ENCODE measurements at places on chromosomes 1 and 21. TPM values are rescaled to one million over a fixed set of nuclear protein-coding genes. Genes with fewer than 3 reads are reported as not detected.
A peak's percentile ranks its signal among the peaks of the same experiment; 100 is the strongest.

The PTPN7 gene
- total RNA-seq = 242 TPM

The AMY2A gene
- not detected for total RNA-seq

The CHIT1 gene
- total RNA-seq = 0.39 TPM

The TP73 gene
- 1.3 TPM for total RNA-seq

DNA sequence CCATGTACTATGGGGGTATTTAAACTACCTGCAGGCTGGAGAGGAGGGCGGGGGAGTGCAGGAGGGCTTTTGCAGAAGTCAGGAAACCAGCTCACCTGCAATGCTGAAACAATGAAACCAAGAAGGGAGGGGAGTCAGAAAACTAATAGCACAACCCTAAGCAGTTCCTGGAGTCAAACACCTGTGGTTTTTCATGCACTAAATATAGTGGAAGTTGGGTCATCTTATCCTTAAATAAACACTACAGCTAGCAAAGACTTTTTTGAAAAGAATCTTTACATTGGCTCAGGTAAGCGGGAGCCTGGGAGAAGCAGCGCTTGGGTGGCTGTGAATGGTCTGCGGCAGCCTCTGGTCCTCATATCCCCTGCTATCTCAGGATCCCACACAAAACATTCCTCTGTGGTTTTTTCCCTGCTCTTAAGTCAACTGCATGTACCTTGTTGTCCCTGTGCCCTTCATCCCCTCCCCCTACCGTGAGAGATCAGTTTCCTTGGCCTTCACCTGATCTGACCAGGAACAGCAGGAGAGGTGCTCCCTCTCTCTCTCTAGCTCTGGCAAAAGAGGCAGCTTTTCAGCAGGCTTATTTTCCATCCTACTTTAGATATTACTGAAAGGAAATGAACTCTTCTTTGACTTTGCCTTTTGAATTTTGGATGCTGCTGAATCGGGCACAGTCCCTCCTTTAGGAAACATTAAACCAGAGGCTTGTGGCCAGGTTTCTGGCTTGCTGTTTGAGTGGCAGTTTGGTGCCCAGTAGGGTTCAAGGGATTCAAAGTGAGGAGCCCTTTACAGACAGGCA is 26.6 kb downstream of the TENT5C start:
- DNase-seq = no peak
- no peak overlapping the region for H3K4me3 ChIP-seq
- H3K27ac ChIP-seq = no peak overlapping the region
- peaks cover 10% of the 10 kb centered on the region for H3K36me3 ChIP-seq

GRCh38 chr1:56378341-56379070 is 200.9 kb downstream of the PLPP3 start:
- no peaks in the 10 kb centered on the region for H3K36me3 ChIP-seq
- no peak overlapping the region for H3K4me3 ChIP-seq
- peaks cover 4% of the 10 kb centered on the region for H3K4me1 ChIP-seq
- H3K27ac ChIP-seq = no peak overlapping the region
- peaks cover 3% of the 10 kb centered on the region for H3K27me3 ChIP-seq
- DNase-seq = no peak

- H3K27ac ChIP-seq = no peak overlapping the region
- H3K36me3 ChIP-seq = peaks cover 13% of the 10 kb centered on the region
- no peak overlapping the region for H3K4me3 ChIP-seq
- H3K27me3 ChIP-seq = no peaks in the 10 kb centered on the region
- no peak for DNase-seq
Measured at GRCh38 chr1:230176326-230176725, 109.3 kb downstream of the GALNT2 start.

DNA sequence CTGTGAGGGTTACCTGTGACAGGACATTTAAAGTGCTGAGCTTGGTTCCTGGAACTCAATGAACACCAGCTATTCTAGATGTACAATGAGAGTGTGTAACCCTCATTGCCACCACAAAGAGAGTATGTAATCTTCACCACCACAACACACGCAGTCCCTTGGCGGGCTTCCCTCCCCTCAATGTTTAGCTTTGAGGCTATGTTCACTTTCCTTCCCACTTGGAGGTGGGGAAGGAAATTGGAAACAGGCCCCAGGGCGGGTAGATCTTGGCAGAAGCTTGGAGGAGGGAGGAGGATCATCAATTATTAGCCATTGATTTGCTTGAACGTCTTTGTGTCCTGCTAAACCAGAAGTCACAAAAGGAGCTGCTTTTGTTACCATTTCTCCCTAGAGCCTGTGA is 8.3 kb upstream of the COL16A1 start:
- H3K36me3 ChIP-seq = no peaks in the 10 kb centered on the region
- H3K27me3 ChIP-seq = peaks cover 58% of the 10 kb centered on the region
- no peak overlapping the region for H3K27ac ChIP-seq
- DNase-seq = no peak

GRCh38 chr1:154384650-154385489 is 20.3 kb upstream of the IL6R start:
- peaks cover 24% of the 10 kb centered on the region for H3K4me1 ChIP-seq
- no peaks in the 10 kb centered on the region for H3K27me3 ChIP-seq
- no peak for DNase-seq
- peaks cover 5% of the 10 kb centered on the region for H3K36me3 ChIP-seq
- H3K4me3 ChIP-seq = no peak overlapping the region

- H3K27ac ChIP-seq = no peak within 1 kb of the TSS
- peaks cover 6% of the 10 kb centered on the region for H3K4me1 ChIP-seq
- peaks cover 23% of the 10 kb centered on the region for H3K27me3 ChIP-seq
- peaks cover 7% of the 10 kb centered on the region for H3K36me3 ChIP-seq
- H3K4me3 ChIP-seq = peak within 1 kb of the TSS; percentile 77
- no peak for DNase-seq
Measured at GRCh38 chr1:226223157-226223785, at the start of gene MIXL1. Gene MIXL1, plus strand, starts transcription at chr1:226223664. Its CDS starts 18 bp downstream, at chr1:226223682.

- H3K4me3 ChIP-seq = no peak overlapping the region
- DNase-seq = no peak
- H3K4me1 ChIP-seq = peaks cover 12% of the 10 kb centered on the region
- H3K36me3 ChIP-seq = no peaks in the 10 kb centered on the region
- peaks cover 92% of the 10 kb centered on the region for H3K27me3 ChIP-seq
Measured at GRCh38 chr1:156432669-156433018, 63.6 kb downstream of the RHBG start.

Measured in activated CD8-positive, alpha-beta T cell treated with anti-CD3 and anti-CD28 coated beads, Interleukin-2, amount 10 ng/mL, durations not matched to agents 7 days and 5 days (primary cell).